ENCODE measurements at places on chromosomes 3 and 15. TPM values are rescaled to one million over a fixed set of nuclear protein-coding genes. Genes with fewer than 3 reads are reported as not detected.

The MRAS gene
- 37.6 TPM for total RNA-seq

The DPPA2 gene
- total RNA-seq: not detected

The EHD4 gene
- total RNA-seq: 35.0 TPM

The ADAMTS7 gene
- 1.3 TPM for total RNA-seq

The MOBP gene
- total RNA-seq: 0.92 TPM

The TMEM207 gene
- total RNA-seq: not detected

The CHDH gene
- 24.1 TPM for total RNA-seq

The NANOGP8 gene
- 1.8 TPM for total RNA-seq

The DYNLT2B gene
- 2.3 TPM for total RNA-seq

Data from mucosa of descending colon (tissue), 3 donors.